ENCODE measurements at places on chromosomes 4 and X.

GRCh38 chr4:120228086-120228485 lies 161.4 kb upstream of the MAD2L1 start:
- no peak for DNase-seq

GRCh38 chrX:105567082-105567481 lies 255.3 kb upstream of the NRK start:
- no peak for DNase-seq

DNA sequence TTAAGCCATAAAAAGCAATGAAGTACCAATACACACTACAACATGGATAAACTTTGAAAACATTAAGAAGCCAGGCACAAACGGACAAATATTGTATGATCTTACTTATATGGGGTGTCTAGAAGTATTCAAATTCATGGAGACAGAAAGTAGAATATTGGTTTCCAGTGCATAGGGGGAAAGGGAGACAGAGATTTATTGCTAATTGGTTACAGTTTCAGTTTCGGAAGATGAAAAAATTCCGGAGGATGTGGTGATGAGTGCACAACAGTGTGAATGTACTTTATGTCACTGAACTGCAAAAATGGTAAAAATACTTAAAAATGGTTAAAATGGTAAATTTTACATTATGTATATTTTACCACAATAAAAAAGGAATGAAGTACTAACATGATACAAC lies 5.1 kb upstream of the PRDX4 start:
- DNase-seq = no peak

- DNase-seq = no peak
Measured at GRCh38 chr4:35900286-35901243, 343.7 kb downstream of the ARAP2 start.

- peak; percentile 7 for DNase-seq
Measured at GRCh38 chr4:114386637-114387233, 211.9 kb upstream of the UGT8 start.

DNA sequence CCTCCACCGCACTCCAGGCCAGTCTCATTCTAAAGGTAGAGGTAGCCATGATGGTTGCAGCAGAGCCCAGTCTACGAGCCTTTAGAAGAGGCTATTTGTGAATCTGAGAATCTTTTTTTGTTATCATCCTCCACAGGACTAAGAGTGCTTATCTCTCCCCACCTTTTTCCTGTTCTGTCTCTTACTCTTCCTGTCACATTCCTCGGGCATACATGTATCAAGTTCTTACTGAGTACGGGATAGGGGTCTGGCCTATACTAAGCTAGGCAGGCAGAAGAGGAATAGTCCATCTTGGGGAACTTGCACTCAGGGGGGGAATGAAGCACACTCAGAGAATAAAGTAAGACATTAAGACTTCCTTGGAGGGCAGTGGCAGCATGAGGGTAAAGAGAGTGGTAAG lies 25.7 kb downstream of the LAS1L start:
- DNase-seq = no peak

DNA sequence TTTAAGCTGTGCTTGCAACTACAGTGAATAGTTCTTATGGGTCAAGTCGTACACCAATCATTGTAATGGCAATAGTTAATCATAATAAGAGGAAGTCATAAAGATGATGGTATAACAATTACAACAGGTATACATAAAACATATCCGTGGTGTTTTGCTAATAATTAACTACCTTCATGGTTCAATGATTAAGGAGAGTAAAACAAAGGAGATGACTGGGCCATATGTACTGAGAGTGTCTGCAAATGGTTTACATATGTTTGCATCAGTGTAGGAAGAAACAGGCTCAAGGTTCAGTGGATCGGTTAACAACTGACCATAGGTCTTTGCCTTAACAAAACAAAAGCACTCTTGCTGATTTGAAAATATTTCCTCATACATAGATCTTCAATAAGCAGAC lies 253.0 kb downstream of the COX7B2 start:
- DNase-seq = no peak

GRCh38 chrX:154037754-154038153 lies 18.1 kb upstream of the IRAK1 start:
- no peak for DNase-seq

Measured in Calu3 (cell line).